Umbilical cord (tissue), 2 donors: ENCODE measurements at places on chromosomes 12 and 14.

DNA sequence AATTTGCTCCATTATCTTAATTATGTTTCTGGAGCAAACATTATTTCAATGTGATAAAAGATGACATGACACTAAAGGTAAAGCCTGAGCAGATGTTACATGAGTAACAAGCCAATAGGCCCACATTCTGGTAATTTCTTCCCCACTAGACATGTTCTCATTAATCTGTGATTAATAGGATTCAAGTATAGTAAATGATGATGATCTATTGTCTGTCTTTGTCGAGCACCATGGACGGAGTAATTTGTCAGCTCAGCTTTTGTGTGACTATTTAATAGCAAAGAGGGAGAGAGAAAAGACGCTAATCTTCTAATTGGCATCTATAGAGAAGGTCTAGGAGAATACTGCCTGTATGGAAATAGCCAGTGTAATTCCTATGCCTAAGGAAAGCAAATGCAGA is 62.2 kb upstream of the INSM2 start:
- DNase-seq, result no peak

DNA sequence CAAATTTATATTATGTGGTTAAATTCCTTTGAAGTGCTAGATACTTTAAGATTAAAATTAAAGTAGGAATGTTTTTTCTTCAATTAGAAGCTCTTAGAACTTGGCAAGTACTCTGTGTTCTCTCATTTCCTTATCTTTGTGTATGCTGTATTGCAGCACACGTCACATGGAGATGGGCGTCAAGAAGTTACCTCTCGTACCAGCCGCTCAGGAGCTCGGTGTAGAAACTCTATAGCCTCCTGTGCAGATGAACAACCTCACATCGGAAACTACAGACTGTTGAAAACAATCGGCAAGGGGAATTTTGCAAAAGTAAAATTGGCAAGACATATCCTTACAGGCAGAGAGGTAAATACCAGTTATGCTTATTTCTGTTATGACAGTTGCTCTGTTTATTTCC is 19.7 kb downstream of the MARK3 start:
- no peak for DNase-seq

DNA sequence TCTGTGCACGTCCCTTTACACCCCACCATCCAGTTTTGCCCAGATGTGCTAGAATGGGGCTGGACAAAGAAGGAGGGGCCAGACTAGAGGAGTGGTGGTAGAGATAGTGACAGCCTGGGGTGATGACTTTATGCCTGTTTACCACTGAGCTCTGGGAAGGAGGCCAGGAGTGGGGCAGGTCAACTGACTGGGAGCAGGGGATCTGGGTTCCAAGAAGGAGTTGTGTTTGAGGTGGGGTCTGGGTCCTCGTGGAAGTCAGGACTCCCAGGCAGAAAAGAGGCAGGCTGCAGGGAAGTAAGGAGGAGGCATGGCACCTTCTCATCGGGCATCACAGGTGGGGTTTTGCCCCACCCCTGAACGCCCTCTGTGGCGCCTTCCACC is 315 bp downstream of the LTB4R2 start:
- no peak for DNase-seq

DNA sequence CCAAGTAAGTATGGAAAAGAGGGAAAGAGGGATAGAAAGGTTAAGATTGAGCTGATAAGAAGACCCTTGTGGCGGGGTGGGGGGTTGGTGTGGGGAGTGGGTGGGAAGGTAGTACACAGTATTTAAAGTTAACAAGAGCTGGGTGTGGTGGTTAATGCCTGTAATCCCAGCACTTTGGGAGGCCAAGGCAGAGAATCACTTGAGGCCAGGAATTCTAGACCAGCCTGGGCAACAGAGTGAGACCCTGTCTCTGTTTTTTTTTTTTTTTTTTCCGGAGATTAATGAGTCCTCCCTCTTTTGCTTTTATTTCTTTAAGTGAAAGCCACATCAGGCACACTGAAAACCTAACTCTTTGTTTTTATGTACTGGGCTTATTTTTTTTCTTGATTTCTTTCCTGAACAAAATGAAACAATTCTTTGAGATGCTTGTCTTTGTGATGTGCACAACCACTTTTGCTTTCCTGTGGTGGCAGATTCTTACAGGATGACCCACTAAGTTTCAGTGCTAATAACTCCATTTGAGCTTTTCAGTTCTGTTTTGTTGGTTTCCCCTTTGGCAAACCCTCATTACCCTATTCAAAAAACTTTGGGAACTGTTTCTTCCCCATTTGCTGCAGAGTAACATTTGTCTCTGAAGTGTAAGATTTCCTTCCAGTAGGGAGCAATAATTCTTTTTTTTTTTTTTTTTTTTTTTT is 54.8 kb downstream of the WNK1 start:
- no peak for DNase-seq

GRCh38 chr12:104357421-104357952 is 53.9 kb downstream of the EID3 start:
- DNase-seq, result no peak

DNA sequence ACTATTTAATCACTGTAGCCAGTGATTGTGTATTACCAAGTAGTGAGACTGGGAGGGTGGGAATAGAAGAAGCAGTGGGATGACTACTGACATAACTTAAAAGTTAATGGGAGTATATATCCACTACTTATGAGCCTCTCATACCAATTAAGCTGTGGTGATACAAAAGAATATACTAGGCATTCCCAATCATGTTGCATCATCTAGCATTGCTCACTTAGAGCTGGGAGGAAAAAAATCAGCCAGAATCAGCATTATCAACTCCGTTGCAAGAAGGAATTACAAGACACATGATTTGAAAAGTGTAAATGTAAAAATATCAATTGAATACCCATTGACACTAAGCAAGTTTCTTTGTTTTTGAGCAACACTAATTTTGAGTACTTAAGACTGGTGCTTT is 745 bp upstream of the PPP1R36 start:
- no peak for DNase-seq

- peak; percentile 26 for DNase-seq
These were observed 87.6 kb upstream of the MAP1LC3B2 start for GRCh38 chr12:116471544-116471943.

GRCh38 chr14:94599656-94600004 is 12.6 kb upstream of the SERPINA3 start:
- no peak for DNase-seq

DNA sequence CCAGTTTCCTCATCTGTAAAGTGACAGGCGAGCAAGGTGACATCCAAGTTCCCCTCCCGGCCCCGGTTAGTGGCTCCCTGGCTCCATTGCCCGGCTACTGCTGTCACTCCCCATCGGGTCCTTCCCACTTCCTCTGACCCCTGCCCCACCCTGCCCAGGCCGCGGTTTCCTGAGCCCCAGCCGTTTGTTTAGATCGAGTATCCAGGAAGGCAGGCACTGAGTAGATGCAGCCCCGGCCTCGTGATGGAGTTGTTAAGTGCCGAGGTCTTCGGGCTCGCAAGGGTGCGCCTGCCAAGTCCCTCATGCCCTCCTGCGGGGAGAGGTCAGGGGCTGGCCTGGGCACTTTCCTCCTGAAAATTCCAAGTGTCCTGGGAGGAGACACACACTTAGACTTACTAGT is 55.4 kb downstream of the TEAD4 start:
- DNase-seq, result no peak

GRCh38 chr14:67285876-67286452 is 44.7 kb downstream of the PALS1 start:
- peak; percentile 53 for DNase-seq

DNA sequence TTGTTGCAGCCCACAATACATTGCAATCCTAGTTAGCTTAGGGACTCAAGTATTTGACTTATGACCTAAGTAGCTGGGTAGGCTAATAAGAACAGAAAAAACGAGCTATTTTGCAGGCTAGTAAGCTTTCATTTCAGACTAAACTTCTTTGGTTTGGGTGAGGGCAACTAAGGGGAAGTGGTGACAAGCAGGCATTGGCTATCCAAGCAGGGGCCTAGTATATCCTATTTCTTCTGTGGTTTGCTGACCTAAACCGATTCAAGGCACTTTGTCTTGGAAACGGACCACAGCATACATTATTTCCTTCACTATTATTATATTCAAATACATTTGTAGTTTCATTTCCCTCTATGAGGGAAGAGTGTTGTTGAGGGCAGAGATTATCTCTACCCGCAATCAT is 21.6 kb upstream of the SLC5A8 start:
- no peak for DNase-seq

DNA sequence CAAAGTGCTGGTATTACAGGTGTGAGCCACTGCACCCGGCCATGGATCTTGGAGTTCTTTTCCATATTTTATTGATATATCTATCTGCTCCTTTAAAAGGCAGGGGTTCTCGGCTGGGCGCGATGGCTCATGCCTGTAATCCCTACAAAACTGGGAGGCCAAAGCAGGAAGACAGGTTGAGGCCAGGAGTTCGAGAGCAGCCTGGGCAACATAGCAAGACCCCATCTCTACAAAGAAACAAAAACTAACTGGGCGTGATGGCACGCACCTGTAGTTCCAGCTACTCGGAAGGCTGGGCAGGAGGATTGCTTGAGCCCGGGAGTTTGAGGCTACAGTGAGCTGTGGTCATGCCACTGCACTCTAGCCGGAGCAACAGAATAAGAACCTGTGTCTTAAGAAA is 12.1 kb upstream of the GAPDH start:
- no peak for DNase-seq

DNA sequence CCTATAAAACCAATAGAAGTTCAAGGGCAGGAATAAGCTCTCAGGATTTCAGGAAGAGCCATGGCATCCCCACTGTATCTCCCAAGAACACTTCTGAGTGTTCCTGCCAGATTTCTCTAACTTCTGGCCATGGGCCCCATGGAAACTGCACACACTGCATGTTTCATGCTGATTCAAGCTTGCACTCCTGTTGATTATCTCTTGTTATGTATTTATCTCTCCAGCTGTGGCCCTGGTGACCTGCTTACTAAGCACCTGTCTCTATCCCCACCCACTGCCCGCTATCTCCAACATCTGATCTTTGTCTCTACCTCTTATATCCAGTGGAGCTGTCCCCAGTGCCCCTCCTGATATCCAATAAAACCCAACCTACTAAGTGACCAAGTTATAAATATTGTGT is 285.3 kb downstream of the PDZRN4 start:
- peak; percentile 5 for DNase-seq

GRCh38 chr14:56339855-56340701 is 221.9 kb downstream of the PELI2 start:
- DNase-seq, result peak; percentile 69

GRCh38 chr12:21940549-21941505 is at the start of gene ABCC9:
ABCC9 (minus strand) TSS chr12:21941426; CDS start chr12:21936674, 4,752 bp downstream.
- peak; percentile 66 for DNase-seq

DNA sequence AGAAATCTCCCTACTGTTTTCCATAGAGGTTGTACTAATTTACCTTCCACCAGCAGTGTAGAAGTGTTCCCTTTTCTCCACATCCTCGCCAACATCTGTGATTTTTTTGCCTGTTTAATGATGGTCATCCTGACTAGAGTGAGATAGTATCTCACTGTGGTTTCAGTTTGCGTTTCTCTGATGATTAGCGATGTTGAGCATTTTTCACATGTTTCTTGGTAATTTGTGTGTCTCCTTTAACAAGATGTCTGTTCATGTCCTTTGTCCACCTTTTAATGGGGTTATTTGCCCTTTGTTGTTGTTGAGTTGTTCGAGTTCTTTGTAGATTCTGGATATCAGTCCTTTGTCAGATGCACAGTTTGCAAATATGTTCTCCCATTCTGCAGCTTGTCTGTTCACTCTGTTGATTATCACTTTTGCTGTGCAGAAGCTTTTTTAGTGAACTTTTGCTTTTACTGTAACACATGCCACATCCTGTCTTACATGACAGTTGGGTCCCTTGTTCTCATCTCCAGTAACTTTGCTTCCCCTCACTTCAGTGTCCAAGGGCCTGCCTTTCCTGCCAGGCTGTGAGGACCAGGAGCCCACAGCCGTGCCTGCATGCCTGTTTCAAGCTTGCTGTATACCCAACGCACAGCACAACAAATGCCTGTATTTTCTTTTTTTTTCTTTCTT is 64.9 kb downstream of the SPRING1 start:
- no peak for DNase-seq

DNA sequence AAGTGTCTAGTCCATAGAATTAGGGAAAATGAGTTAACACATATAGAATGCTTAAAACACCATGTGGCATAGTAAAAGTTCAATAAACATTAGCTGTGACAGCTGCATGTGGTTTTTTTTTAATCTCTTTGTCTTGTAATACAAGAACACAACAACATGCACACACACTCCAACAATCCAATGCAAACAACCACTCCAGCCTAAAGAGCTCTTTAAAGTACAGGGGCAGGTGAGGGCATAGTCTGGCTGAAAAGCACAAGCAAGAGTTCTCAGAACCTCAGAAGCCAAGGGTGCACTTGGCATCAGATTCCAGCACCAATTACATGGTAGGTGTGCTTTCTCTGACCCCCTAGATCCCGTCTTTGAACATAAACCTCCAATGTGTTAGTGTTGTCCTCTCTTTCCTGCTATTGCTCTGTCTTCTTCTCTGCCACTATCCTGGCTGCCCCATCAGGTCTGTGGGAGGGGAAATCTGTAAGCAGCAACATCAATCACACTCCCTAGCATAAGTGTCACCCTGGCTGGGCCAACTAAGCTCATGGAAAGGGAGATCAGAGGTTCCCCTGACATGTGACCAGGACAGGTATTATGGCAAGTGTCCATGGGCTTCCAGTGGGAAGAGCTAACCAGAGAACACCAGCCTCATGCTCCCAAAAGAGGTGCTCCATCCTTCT is 91.0 kb downstream of the SLC8A3 start:
- no peak for DNase-seq

GRCh38 chr12:76997011-76997780 is 68.2 kb downstream of the E2F7 start:
- DNase-seq, result no peak

DNA sequence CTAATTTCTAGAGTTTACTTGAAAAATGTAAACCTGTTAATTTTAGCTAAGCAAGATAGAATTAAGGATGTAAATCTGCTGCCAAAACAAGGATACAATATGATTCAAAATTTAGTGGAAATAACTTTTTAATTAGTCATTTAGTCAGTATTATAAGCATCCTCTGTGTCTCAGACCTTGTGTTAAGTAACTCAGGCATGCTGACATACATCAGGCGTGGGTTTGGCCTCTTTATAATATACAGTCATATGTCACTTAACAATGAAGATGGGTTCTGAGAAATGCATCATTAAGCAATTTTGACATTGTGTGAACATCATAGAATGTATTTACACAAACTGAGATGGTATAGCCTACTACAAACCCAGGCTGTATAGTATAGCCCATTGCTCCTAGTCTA is 386.9 kb downstream of the ZFP36L1 start:
- no peak for DNase-seq

DNA sequence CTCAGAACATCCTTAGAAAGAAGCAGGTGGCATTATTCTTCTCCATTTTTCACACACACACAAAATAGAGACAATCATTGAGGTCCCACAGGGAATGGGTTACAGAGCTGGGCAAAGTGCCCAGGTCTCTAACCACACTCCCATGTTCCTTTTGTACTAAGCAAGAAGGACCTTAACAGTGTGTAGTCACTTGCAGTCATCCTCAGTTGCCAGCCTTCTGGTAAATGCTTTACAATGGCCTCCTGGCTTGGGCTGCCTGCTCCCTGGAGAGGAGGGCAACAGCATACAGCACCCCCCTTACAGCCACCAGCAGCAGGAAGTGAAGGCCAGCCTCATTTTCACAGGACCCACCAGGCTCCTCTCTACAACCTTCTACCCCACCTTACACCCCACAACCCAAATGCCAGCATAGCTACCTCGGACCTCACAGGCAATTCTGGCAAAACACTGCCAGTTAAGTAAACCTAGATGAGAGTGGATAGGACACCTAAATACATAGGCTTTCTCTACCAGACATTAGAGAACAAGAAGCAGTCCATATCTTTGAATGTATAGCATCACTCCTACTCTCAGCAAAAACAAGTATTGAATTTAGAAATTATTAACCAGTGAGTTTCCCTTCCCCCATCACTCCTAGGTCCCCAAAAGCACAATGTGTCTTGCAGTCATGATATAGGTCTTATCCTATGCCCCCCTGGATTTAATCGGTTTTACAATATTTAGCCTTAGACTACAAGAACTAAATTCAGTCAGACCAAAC is 88.1 kb downstream of the PPP2R5E start:
- DNase-seq, result no peak
